Muscle of arm (tissue), 14 donors: ENCODE measurements at places on chromosomes 16 and 17. TPM values are rescaled to one million over a fixed set of nuclear protein-coding genes. Genes with fewer than 3 reads are reported as not detected.

- no peak for DNase-seq
Measured at GRCh38 chr16:69799611-69800031, 37.5 kb downstream of the WWP2 start.

GRCh38 chr17:30477774-30478115 lies 537 bp downstream of the GOSR1 start:
- no peak for DNase-seq

DNA sequence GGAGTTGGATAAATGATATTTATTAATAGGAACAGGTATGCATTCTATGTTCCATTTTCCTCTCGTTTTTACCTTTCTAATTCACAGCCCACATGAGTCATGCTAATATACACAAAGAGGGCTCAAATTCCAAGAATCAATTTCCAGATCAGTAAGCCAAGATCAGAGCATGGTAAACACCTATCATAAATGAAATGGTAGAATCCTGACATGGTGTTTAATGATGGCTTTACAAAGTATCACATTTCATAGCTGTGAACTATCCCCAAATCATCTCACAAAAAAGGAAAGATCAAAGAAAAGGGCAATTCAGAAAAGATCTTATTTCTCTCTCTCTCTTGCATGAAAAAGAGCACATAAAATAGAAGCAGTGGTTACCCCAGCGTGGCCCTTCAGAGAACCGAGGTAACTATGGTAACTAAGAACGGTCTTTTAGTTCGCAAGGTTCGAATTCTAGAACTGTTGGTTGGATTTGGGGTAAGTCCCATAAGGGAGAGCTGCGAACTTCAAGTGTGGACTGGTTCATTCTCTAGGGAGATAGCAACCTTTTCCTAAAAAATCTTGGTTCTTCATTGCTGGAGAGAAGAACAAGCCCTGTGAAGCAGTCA lies 73.0 kb downstream of the MARCHF10 start:
- no peak for DNase-seq

The EXOC3L1 gene
- polyA plus RNA-seq, result 13.6 TPM

The HOXB1 gene
- polyA plus RNA-seq, result not detected
